Omental fat pad (tissue), 4 donors: ENCODE measurements at places on chromosomes 4 and X. TPM values are rescaled to one million over a fixed set of nuclear protein-coding genes. Genes with fewer than 3 reads are reported as not detected.

DNA sequence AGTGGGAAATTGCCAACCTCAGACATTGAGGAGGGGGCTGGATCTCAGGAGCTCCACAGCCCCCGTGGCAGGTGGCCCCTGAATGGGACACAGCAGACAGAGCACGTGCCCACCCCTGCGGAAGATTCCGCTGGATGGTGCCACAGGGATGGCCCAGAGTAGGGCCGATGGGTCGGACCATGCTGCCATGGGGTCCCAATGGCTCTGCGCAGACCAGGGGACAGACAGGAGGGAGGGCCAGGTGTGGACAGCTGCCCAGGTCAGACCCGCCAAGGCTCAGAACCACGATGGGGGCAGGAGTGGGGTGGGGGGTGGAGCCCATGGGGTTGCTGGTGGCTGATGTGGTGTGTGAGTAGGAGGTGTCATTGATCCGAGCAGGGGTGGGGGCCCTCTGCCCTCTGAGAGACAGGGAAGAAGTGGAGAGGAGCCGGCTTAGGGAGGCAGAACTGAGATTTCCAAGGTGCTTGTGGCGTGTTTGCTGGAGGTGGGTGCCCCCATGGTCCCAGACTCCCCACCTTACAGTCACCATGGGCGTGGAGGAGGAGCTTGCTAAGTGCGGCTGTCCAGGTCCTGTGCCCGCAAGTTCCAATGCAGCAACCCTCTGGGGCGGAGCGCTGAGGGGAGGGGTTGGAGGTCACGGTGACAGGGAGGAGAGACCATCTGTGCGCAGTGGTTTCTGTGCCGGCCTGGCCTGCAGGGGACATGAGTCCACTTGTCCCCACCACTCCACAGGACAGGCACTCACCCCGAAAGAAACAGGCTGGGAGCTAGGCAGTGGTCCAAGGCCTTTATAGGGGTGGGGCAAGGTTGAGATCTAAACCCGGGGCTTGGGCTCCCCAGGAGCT lies 12.9 kb downstream of the SH3TC1 start:
- DNase-seq, result no peak

- no peak for DNase-seq
Measured at GRCh38 chr4:69594382-69594781, 45.1 kb downstream of the UGT2A2 start.

The SMIM20 gene
- 21.4 TPM for total RNA-seq

DNA sequence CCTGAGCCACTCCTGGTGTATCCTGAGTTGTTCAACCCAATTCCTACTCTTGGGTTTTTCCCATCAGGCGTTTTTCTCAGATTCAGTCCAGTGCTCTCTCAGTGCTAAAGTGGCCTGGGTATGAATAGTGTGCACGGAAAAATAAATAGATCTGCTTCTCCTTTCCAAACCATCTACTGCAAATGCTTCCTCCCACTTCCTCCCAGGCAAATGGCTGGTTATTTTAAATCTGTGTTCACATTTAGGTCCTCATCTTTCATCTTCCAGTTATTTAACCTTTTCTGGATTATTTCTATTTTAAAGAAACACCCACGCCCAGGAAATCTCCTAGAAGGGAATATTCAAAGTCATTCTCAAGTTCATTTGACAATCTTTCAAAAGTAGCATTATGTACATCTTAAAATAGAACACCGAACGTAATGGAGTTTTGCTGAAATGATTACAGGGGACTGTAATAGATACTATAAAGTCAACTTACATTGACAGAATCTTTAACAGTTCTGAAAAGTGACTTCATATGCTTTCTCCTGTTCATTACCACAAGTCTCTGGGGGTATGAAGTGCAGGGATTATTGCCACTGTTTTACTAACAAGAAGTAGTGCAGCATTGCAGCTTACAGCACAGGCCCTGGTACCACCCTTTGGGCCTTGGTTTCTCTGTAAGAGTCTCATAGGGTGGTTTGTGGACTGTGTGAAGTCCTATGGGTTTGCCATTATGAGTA lies 66.3 kb downstream of the MED28 start:
- no peak for DNase-seq

DNA sequence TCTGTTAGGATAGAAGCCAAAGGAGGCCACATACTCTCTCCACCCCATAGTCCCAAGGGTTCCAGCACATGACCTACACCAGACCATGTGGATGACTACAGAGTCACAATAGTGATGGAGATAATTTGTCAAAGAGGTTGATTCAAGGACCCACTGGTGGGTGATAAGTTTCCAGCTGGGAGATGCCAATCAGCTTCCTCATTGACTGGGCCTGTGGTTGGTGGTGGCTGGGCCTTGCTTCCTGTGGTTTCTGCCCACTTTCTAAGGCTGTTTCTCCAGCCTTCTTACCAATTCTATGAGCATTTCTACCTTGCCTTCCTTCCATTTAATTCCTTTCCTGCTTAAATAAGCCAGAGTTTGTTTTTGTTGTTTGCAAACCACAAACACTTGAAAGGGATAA lies 95.5 kb upstream of the CPEB2 start:
- DNase-seq, result no peak

The SLC34A2 gene
- total RNA-seq, result 0.19 TPM

DNA sequence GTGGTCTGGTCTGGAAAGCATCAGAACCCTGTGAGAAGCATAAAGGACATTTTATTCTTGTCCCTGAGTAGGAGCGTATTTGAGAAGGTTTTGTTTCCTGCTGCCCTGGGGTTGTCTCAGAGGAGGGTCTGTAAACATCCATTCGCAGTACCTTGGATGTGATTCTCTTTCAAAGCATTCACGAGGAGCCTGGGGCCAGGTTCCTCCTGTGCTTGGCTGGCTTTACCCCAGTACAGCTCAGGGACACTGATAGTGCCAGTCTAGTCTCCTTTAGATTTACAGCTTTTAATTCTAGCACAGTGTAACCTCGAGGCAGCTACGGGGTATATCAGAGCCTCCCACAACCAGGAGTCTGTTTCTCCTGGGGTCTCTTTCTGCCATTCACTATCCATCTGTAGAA lies 2.7 kb downstream of the CLRN2 start:
- DNase-seq, result no peak

GRCh38 chrX:16202943-16203342 lies 35.7 kb downstream of the MAGEB17 start:
- no peak for DNase-seq

The ZCCHC4 gene
- total RNA-seq, result 13.1 TPM

The SFRP2 gene
- 9.4 TPM for total RNA-seq
